ENCODE measurements at places on chromosomes 5 and 9.

DNA sequence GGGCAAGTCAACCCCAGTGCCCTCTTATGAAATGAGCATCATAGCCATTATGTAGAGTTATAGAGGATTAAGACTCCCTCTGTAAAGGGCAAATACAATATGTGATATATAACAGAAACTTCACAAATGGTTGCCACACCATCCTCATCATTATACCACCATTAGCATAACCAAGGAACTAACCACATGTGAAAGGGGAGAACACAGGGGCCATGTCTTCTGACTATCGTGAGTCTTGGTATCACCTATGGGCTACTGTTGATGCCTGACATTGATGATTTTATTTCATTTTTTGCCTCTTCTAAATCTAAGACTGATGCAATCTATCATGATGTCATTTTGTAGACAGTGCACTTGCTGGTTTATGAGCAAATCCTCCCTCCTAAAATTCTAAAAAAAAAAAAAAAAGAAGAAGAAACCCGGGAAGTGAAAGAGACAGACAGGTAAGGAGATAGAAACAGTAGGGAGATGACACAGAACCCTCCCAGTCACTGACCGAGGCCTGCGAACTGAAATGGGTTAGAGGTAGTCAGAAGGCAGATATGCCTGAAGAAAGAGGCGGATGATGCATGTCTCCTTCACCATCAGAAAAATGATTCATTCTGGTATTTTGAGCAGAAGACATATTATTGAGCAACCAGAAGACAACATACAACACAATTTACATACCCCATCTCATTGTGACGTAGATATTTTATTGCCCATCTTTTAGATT lies 266.0 kb downstream of the DMAC1 start:
- DNase-seq = no peak

DNA sequence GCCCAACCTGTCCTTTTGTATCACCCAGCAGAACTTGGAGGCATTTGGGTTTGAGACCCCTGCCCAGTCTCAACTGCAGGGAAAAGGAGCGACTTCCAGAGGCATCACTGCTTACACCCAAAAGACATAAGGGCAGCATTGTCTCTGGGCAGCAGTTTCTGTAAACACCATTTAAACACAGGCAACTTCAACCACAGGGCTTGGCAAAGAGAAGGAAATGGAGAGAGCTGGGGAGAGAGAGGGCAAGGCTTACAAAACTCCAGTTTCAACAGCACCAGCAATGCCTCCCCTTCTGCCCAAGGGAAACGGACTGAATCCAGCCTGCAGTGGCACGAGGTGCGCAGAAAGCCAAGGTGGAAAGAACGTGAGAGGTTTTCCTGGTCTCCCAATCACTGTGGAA lies 147.6 kb downstream of the ROR2 start:
- no peak for DNase-seq

DNA sequence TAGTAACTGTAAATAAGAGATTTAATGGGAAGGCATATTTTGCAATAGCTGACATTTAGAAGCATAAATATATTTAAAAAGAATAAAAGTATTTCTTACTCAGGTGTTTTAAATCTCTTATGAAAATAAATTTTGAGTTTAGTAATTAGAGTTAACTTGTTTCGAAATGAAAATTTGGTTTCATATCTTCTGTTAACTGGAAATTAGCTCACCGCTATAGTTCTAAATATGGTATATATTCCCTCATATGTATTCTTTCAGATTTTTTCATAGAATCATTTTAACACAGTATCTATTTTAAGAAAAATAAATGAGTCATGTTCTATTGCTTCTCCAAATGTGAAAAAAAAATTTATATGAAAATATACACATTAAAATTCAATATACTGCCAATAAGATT lies 434.1 kb downstream of the DTWD2 start:
- DNase-seq = no peak

- DNase-seq = no peak
Observed at GRCh38 chr9:102911185-102911584, 83.9 kb upstream of the CYLC2 start.

GRCh38 chr9:133779516-133780403 lies 41.6 kb upstream of the SARDH start:
- DNase-seq = no peak

GRCh38 chr9:30932226-30932625 lies 1452.2 kb upstream of the ACO1 start:
- no peak for DNase-seq

DNA sequence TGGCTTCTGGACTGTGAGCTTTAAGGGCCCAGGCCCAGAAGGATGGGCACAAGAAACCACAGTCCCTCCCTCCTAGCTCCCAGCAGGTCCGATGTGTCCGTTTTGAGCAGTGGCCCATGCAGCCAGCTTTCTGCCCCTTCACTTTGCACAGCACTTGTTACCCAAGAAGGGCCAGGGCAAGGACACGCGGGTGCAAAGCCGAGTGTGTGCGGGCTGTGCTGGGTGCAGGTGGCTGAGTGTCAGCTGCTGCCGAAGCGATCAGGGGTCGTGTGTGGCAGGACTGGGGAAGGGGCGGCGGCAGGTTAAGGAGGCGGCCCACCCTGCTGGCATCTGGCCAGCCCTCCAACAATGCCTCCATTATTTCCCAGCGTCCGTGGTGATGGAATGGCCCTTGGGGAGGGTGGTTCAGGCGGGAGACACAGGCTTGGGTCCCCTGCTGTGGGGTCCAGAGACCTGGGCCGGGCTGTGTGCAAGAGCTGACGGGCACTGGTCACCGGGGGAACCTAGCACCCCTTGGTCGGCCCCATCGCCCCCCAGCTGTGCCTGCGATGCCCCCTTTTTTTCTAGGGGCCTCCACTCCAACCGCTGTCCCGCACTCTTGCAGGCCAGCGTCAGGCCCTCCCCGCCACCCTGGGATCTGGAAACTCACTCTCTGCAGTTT lies 653 bp downstream of the LHX3 start:
- no peak for DNase-seq

GRCh38 chr9:115594557-115594956 lies 476.6 kb upstream of the TNC start:
- no peak for DNase-seq

DNA sequence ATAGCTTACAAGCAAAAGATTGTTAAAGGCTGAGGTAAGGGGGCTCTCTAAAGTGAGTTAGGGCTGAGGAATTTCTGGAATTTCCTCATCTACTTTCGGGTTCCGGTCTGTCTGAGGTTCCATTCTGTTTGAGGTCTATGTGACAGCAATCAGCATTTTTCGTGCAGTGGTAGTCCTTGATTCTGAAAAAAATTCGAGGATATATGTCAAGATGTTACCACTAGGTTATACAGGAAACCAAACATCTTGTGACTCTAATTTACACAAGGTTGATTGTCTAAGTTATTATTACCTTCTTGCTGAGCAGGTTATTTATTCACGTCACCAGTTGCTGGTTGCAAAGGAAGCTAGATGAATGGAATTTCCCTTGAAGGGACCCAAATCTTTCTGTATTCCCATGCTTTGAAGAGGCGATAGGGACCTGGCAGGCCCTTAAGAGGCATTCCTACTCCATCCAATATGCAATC lies 35.2 kb downstream of the RLN2 start:
- DNase-seq = no peak

DNA sequence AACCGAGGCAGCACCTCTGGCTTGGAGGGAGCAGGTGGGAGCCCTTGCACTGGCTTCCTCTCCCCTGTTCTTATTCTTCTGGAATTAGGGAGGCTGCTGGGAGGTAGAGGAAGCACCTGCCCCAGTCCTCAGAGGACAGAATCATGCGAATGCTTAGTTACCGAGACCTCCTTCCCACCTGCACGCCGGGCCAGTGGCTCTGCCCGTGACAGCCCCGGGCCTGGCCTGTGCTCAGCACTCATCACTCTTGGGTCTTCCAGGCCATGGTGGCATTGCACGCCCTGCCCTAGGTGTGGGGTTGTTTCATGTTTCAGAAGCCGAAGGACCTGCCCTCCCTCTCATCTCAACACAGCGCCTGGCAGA lies 45.3 kb upstream of the NKD2 start:
- DNase-seq = no peak

DNA sequence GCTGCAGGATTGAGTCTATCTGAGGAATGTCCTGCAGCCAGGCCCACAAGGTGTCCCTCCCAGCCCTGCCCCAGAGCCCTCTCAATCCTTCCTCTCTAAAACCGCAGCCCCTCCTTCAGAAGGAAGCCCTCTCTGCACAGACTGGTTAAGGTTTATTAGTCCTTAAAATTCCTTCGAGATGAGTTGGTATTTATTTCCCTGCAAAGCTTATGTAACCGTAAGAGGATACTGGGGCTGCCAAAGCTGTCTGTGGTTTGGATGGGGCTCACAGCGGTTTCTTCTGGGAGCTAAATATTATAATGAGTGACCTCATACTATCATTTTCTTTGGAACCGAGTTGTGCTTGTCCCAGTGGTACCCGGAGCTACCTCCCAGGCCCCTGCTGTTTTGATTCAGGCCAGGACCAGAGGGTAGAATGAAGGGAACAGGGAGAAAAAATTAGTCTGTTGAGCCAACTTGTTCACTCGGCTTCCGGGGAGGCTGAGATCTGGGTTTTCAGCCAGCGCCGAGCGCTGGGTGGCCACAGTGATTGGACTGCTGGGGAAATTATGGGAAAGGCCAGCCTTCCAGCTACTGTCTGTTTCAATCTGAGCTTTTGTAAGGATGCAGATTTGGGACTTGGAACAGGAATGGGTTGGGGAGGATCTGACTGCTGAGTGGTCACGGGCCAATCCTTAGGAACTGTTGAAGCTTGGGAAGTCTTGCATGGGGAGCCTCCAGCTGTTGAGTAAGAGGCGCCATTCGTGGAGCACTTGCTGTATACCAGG lies 107.5 kb downstream of the NDFIP1 start:
- DNase-seq = no peak

- no peak for DNase-seq
Observed at GRCh38 chr9:121206516-121207370, 5.1 kb upstream of the RAB14 start.

- DNase-seq = no peak
Observed at GRCh38 chr5:160327818-160328217, 15.5 kb upstream of the CCNJL start.

DNA sequence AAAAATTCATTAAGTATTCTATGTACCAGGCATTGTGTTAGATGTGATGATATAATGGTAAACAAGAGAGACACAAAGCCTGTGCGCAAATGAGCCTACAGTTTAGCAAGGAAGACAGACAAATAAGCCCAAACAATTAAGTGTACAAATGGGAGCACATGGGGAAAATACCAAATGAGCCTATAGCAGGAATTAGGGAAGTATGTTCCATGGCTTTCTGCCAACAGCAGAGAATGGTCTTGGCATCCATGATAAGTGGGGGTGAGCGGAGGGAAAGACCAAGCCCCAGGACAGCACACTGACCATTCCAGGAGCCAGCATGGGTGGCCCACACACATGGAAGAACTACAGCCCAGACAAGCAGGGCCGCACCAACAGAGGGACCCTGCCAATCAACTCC lies 369.7 kb downstream of the DEPDC1B start:
- DNase-seq = no peak

GRCh38 chr5:149439899-149440542 lies 60.9 kb upstream of the IL17B start:
- DNase-seq = no peak

GRCh38 chr5:97087138-97087537 lies 55.3 kb downstream of the LIX1 start:
- DNase-seq = no peak

Data from activated T-cell treated with anti-CD3 and anti-CD28 coated beads for 4 hours (primary cell).